Right ventricle myocardium inferior (tissue), 1 donor: ENCODE measurements at places on chromosomes 7 and 10. TPM values are rescaled to one million over a fixed set of nuclear protein-coding genes. Genes with fewer than 3 reads are reported as not detected.

- no peak for DNase-seq
These were observed 24.1 kb upstream of the MYH16 start for GRCh38 chr7:99248391-99249095.

Gene SP8
- not detected for total RNA-seq

DNA sequence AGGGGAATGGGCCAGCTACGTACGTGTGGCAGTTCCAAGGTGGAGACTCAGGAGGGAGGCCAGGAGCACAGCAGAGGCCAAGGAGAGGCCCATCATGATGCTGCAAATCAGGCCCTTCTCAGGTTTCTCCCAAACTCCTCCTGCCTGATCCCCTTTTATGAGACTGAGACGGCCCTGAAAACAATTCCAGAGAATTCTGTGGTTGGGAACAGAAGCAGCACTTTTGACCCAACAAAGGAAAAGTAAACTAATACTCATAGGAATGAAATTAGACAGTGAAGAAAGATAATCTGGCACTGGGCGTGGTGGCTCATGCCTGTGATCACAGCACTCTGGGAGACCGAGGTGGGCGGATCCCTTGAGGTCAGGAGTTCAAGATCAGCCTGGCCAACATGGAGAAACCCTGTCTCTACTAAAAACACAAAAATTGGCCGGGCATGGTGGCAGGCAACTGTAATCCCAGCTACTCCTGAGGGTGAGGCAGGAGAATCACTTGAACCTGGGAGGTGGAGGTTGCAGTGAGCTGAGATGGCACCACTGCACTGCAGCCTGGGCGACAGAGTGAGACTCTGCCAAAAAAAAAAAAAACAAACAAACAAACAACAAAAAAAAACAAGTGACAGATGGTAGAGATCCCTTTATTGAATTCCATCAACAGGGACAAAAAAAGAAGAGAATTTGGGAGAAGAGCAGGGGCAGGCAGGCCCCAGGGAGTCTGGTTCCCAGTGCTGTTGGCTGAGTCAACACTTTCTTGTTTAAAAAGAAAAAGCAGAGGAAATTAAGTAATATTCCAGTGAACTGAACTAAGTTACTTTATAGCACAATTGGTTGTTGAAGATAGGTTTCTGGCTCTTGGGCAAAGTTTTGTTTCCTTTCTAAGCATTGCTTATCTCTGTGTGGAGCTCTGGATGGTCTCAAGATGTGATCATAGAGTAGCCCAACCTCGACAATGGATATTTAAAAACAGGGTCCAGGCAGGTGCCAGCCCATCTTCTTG lies at the start of gene CCL26:
CCL26 (minus strand) TSS at position 131 of the 997 bp plus-strand sequence; CDS start at position 96, 35 bp downstream.
- DNase-seq, result no peak

DNA sequence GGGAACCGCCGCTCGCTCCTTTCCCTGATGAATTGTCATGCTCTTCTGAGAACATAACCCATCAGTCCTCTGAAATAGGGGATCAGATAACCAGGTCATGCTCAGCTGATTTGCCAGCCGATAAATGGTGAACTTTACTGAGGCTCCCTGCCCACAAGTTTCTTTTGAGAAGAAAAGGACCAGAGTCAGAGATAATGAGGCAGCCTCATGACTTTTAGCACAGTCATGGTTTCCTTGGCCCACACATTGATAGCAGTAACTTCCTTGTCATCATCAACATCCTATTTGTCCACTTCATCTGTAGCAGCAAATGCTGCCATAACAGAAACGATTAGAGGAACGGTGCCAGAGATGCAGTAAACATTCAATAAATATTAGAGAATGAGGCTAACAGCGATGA lies 509.0 kb downstream of the GATA3 start:
- DNase-seq, result no peak

Gene HOXA6
- total RNA-seq, result not detected

GRCh38 chr7:17830206-17830605 lies 110.1 kb downstream of the SNX13 start:
- no peak for DNase-seq
